ENCODE measurements at places on chromosomes 6 and 20.

GRCh38 chr6:79040083-79040482 is 38.0 kb downstream of the PHIP start:
- DNase-seq: no peak

DNA sequence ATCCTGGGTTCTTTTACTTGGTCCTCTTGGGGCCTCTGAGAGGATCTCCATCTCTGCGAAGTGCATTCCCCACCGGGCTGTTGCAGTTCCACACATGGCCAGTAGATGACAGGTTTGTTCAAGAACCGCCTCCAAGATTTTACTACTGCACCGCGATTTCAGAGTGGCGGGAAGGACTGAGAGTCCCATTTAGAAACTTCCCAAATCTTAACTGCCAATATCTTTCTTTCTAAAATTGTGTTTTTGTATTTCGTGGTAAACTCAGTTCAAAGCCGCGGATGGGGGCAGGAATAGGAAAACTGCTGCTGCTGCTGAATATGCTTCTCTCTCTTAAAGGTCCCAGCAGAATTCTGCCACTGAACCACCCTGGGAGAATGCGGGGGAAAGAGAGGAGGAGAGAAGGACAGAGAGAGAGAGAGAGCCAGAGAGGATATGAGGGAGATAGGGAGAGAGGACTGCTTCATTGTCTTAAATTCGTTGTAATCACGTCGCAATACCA is 8.6 kb upstream of the BTNL2 start:
- DNase-seq: peak; percentile 7

- DNase-seq: no peak
These were observed 16.9 kb downstream of the TBPL1 start for GRCh38 chr6:133969921-133970295.

DNA sequence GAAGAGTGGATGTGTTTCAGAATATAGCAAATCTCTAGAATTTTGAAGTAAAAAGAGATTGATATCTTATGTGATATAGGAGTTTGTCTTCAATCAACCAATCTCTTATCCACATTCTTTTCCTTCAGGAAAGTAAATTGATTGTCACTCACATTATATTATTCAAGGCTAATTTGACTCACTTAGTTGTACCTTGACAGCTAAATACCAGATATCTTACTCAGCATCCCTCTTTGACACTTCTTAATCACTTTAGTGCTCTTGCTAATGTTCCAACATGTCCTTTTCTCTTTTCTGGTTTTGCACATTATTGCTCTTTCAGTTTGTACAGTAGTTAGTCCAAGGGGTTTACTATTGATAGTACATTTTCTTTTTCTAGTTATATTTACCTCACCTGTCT is 286.9 kb upstream of the PTCHD4 start:
- no peak for DNase-seq

- DNase-seq: no peak
These were observed 734 bp downstream of the MMS22L start for GRCh38 chr6:97282238-97282725.

DNA sequence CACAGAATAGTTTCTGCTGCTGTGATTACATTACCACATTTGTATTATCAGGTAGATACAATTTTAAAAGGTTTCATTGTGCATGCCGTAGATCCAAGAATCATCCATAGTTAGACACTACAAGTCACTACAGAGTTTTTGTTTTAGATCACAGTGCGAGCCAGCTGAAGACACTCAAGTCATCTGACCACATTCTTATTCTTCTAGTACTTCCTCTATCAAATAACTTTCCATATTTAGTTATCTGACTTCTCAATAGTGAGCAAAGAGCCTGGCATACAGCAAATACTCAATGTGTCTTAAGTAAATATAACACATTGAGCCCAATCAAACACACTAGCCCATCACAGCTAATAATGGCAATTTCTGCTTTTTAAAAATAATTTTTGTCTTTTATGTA is 195.4 kb downstream of the ASCC3 start:
- DNase-seq: no peak

DNA sequence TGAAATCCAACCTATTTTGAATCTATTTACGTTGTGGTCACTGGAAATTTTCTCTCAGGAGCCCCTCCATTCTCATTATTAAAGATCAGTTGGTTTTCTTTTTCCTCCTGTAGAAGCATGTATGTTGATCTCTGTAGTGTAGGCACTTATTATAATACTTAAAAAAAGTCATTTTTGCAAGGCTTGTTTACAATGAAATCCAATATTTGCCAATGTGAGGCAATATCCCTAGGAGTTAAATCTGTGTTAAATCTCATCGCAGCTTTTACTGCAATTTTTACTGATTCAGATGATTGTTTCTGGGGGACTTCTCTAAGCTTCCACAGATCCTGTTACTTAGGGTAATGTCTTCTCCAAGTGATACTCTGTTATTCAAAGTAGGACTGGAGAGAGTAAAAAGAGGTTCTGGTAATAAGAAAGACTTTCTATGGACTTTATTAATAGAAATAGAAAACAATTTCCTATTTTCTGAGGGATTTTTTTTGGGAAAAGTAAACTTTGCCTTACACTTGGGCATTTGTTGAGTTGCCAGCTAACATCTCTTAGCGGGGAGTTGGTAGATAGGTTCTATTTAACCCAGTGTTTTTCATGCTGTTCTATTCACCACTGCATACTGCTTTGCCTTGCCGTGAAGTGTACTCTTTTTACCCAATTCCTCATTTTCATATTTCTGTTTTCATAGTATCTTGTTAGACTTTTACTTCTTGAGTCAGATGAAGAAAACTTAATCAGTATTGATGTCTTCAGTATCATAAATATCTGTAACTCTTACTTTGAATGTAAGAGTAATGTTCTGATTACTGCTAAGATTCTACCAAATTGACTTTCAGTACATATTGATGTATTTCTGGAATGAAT is 48.6 kb downstream of the CDKAL1 start:
- DNase-seq: no peak

GRCh38 chr6:96520171-96521115 is 1.2 kb upstream of the UFL1 start:
- no peak for DNase-seq

GRCh38 chr6:142537612-142538478 is 236.0 kb downstream of the ADGRG6 start:
- no peak for DNase-seq

GRCh38 chr6:70663881-70664466 is 3.7 kb upstream of the SMAP1 start:
- DNase-seq: no peak

- no peak for DNase-seq
These were observed 51.3 kb upstream of the CNKSR3 start for GRCh38 chr6:154561750-154562149.

DNA sequence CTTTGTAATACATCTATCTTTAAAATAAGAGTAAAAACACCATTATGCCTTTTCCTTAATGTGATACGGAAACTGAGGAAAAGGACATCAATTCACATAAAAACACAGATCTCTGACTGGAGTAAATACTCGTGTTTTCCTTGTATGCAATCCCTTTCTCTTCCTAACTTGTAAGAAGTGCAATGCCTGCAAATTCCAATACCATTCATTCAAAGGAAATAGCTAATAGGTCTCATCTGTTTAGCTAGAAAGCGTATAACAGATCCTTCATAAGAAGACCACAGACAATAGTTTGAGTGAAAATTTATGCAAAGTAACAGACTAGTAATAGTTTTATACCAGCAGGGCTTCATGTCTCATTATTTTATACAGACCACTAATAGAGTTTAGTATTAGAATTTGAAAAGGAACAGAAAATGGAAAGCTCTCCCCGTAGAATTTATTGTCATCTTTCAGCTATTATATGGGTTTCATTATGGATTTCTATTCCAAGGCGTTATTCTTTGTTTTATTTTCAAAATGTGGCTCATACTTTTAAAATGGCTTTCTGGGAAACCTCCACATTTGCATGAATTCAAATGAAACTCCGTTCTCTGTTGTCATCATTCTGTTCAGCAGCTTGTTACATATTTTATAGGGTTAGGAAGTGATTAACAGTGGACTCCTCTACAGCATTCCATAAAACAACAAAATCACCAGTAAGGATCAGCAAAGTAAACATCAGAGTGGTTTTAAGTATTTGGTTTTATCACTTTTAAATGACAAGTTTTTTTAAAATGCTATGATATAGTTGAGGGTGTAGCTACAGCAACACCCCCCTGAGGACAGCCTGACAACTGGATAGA is 186.7 kb downstream of the BTBD9 start:
- no peak for DNase-seq

- DNase-seq: no peak
These were observed 15.7 kb upstream of the TGM2 start for GRCh38 chr20:38180781-38181180.

GRCh38 chr6:117263353-117263927 is 1.9 kb upstream of the VGLL2 start:
- DNase-seq: no peak

- DNase-seq: no peak
These were observed 67.1 kb downstream of the EDN1 start for GRCh38 chr6:12356983-12357972.
